ENCODE measurements at places on chromosomes 5 and 9. TPM values are rescaled to one million over a fixed set of nuclear protein-coding genes. Genes with fewer than 3 reads are reported as not detected.

GRCh38 chr5:92518318-92518904, 1062.6 kb downstream of the NR2F1-AS1 start:
- DNase-seq = no peak

DNA sequence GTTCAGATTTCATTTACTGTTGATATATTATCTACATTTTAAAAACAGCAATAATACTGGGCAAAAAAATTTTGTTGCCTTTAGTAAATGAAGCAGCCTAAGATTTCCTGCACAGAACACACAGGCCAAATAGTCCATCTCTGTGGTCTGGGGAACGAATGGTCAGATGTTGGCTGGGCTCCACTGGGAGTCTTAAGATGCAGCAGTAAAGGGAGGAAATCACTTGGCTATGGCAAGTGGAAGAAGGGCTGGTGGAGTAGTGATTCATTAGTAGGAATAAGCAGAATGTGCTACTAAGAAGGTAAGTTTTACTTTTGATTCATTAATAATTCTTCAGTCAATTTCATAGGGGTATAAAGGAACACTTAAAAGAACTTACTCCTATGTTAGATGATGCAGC, 91.1 kb upstream of the ARRDC3 start:
- no peak for DNase-seq

GRCh38 chr5:151672516-151672915, 14.2 kb downstream of the SPARC start:
- no peak for DNase-seq

DNA sequence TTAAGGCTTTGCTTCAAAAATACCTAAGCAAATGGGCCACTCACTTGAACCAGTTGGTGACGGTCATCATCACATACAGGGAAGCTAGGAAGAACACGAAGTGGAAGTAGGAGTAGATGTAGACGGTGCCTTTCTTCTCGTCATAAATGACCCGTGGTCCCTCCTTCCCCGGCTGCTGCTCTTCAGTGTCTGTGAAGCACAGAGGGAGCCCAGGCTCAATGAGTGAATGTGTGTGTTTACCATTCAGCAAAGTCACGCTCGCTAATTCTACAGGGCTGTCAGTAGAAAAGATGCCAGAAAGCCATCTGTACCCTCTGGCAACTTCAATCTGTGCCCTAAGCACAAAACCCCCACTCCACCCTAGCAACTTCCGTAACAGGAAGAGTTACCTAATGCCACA, 109.8 kb downstream of the SERINC5 start:
- no peak for DNase-seq

DNA sequence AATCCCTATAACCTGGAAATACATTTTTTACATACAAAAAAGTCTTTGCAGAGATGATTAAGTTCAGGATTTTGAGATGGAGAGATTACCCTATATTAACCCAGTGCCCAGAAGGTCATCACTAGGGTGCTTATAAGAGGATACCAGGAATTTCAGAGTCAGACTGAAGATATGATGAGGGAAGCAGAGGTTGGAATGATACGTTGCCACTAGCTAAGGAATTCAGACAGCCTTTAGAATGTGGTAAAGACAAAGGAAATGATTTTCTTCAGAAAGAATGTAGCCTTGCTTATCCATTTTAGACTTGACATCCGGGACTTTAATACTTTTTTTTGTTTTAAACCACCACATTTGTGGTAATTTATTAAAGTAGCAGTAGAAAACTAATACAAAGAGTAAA, 2176.8 kb upstream of the C9orf72 start:
- no peak for DNase-seq

Gene ORM2
- not detected for total RNA-seq

Gene CATSPER3
- 0.80 TPM for total RNA-seq

DNA sequence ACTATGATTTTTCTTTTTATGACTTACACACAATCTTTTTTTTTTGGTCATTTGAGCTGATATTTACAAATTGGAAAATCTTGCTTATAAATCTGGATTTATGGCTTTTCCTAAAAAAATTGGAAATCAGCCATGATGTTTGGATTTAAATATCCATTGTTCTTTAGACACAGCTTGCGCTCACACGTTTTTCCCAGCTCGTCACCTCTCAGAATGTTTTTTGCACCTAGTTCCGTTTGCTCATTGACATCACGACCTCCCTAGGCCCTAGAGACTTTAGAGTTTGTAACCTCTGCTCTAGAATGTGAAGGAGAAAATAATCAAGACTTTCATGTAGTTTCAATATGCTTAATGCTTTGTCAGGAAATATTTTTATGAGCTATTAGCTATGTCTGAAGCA, 930.5 kb downstream of the TLE4 start:
- DNase-seq = no peak

DNA sequence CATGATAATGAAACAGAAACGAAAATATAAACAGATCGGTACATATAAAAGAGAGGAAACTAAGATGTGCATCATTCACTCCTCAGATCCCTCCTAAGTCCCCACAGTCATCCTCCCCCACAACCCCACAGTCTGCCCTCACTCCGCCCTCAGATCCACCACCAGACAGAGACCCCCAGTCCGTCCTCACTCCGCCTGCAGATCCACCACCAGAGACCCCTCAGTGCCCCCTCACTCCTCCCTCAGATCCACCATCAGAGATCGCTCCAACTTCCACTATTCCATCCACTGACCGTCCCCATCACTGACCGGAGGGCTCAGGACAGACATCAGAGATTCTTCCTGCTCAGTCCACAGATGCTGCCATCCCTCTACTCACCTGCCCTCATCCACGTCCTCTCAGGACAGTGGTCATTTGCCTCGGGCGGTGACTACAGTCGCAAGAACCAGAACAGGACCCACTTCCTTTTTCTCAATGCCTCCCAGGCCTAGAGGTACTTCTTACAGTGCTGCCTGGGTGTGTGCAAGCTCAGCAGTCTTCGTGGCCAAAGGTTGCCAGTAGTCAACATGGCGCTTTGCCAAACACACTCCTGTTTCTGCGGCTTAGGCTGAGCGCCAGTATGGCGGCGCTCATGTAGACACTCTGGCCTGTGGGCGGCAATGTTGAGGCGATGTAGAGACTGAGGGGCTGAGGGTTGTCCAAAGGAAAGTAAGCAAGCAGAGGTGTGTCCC, 8.3 kb upstream of the SPATA31C1 start:
- DNase-seq = no peak

GRCh38 chr9:118761016-118761790, 608.0 kb downstream of the BRINP1 start:
- DNase-seq = no peak

Gene C8G
- 0.99 TPM for total RNA-seq

DNA sequence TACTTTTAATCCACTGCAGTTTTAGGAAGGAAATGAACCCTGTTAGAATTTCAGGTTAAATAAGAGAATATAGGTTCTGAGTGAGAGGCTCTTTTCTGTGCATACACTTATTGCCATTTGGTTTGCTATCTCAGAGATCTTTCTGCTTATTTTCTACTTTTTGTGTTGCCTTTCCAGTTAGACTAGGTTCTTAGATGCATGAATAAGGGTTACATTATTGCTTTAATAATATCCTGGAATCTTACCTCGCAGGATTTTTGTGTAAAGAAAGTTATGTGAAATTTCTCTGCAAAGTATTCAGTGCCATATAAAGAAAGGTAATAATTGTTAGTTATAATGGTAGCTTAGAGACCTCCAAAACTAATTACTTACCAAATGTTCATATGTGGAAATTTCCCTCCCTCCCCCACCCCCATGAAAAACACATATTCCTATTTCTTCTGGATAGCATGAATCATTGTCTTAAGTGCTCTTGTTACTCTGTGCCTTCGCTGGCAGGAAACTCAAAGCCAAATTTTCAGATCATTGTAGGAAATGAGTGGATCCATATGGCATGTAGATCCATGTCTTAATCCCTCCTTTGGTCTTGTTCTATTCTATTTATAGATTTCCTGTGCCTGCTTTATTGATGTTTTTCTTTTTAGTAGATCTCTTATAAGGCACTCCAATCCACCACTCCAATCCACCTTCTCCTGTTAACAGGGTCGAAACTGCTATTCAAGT, 2.7 kb upstream of the APBA1 start:
- no peak for DNase-seq

Gene FAM53C
- 29.6 TPM for total RNA-seq

Gene ANKRD34B
- not detected for total RNA-seq

GRCh38 chr5:14930486-14930885, 58.9 kb upstream of the ANKH start:
- no peak for DNase-seq

GRCh38 chr5:149837680-149838269, 106.8 kb downstream of the PDE6A start:
- DNase-seq = no peak

Gene TAS2R1
- not detected for total RNA-seq

GRCh38 chr5:117999939-118000549, 988.3 kb downstream of the DTWD2 start:
- no peak for DNase-seq

Gene CDKN2B
- not detected for total RNA-seq

DNA sequence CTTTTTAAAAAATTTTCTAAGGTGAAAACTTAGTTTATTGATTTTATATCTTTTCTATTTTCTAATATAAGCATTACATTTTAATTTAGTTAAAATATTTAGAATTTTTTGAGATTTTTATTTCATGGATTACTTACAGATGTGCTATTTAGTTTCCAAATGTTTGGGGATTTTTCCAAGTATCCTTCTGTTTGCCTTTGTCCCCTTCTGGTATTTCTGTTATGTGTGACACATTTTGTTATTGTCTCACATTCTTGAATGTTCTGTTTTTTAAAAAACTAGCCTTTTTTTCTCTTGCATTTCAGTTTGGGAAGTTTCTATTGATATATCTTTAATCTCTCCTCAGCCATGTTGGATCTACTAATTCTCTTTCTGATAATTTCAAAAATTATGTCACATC, 234.9 kb downstream of the FAM170A start:
- DNase-seq = no peak

DNA sequence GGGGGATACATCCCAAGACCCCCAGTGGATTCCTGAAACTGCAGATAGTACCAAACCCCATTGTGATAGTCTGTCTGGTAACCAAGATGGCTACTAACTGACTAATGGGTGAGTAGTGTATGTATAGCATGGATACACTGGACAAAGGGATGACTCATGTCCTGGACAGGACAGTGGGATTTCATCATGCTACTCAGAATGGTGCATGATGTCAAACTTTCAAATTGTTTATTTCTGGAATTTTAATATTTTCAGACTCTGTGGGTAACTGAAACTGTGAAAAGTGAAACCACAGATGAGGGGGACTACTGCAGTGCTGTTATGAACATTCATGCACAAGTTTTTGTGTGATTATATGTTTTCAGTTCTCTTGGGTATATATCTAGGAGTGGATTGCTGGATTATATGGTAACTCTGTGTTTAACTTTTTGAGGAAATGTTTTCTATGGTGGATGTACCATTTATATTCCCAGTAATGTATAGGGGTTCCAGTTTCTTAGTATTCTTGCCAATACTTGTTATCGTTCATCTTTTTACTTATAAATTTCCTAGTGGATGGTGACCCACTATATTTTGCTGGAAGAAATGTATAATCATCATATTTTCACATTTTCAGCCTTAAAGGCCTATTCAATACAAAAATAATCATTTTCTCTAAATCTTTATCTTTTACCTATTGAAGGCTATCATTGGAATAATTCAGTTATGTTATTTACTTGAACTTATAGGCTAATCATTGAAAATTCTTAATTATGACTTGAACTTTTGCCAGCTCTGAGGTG, 140.9 kb downstream of the NR3C1 start:
- no peak for DNase-seq

DNA sequence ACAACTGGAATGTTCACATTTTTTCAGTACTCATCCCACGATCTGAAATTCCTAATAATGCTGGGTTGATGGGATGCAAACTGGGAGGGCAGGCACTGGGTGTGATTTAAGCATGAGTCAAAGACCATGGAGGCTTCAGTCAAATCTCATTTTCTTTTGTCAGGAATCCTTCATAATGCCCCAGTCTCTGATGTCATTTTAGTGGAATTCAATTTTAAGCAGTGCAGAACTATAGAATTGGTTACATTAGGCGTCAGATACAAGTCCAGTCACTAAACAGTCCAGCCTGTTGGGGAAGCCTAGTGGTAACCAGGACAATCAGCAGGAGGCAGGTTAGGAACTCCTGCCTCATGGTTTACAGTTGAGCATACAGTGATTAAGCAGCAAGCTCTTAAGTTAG, 41.0 kb upstream of the TMEM215 start:
- no peak for DNase-seq

- no peak for DNase-seq
Observed at GRCh38 chr9:38126730-38127129, 57.7 kb upstream of the SHB start.

Gene CCDC171
- 2.1 TPM for total RNA-seq

DNA sequence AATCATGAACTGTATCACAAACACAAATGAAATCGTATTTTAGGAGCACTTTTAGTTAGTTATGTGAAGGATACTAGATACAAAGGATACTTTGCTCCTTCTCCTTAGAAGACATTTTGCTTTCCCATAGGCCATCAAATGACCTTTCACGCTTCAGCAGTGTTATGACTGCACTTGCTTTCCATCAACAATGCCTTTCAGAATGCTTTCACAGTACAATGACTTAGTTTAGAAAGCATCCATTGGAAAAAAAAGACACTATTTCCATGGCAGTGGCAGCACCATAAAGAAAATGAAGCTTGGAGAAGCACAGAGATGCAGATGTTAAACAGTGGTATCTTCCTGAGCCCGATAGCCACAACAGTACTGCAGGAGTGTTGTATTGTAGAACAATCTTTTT, 203.9 kb downstream of the PCSK1 start:
- no peak for DNase-seq

DNA sequence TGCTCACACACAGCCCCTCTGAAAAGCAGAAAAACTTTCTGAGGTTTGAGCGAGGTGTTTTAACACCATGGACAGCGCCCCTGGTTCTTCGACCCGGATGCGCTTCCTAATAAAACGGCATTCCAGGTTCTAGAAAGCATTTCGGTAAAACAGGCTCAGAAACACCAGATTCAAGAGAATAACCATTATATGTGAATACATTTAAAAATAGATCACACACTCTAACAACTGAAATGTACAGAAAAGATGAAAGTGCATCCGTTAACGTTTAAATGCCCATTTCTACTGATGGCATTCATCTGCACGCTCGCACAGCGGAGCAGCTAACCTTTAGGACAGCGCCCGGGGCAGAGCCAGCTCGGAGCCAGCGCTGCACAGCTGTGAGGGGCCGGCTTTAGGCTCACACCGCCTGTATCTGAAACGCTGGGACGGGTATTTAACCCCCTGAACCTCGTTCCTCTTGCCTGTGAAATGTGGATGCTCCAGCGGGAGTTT, 26.3 kb upstream of the TENT4A start:
- DNase-seq = no peak

Gene SEMA4D
- 565 TPM for total RNA-seq

Data from naive thymus-derived CD8-positive, alpha-beta T cell (primary cell).